ENCODE measurements at places on chromosomes 12 and 14.

DNA sequence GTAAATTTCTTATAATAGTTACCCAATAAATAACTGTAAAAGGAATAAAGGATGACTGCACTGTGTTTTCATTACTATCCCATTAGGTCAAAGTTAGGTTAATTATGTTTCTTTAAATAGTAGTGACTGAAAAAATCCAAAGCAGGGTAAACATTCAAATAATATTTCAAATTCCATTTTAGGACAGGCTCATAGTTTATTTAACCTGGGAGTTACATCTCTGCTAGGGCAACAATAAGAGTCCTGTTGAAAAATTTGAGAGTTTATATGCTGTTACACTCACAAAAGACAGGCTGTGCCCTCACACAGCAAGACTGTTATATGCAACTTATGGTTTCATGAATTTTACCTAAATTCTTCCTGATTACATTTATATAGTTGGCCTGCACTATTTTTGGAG, 8.0 kb downstream of the ERP27 start:
- no peak for DNase-seq

DNA sequence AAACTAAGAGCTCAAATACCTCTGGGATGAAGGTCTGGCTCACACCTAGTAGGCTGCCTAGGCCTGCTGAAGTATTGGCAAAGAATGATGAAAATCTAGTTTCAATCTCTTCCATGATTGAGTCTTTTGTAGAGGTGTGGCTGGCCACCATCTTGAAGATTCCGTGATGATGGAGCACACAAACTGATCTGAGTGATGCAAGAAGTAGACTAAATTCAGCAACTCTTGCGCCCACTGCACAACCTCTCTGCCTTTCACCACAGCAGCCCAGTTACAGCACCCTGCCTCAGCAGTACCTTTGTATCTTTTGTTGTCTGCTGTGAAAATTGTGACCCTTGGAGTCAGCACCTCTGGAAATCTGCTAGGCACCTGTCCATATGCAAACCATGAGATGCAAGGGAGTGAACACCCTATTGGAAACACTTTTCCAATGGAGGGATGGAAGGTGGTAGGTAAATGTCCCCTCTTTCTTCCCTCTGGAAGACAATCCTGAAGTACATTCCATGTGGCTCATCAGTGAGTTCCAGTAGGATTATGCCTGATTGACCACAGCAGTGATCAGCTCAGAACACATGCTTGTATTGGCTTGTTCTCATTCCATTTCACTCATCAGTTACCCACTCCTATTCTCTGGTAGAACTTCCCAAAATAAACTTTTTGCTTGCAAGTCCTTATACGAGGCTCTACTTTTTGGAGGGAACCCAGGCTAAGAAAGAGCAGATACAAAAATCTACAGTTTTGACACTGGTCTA, 58.6 kb downstream of the BTBD7 start:
- DNase-seq, result no peak

DNA sequence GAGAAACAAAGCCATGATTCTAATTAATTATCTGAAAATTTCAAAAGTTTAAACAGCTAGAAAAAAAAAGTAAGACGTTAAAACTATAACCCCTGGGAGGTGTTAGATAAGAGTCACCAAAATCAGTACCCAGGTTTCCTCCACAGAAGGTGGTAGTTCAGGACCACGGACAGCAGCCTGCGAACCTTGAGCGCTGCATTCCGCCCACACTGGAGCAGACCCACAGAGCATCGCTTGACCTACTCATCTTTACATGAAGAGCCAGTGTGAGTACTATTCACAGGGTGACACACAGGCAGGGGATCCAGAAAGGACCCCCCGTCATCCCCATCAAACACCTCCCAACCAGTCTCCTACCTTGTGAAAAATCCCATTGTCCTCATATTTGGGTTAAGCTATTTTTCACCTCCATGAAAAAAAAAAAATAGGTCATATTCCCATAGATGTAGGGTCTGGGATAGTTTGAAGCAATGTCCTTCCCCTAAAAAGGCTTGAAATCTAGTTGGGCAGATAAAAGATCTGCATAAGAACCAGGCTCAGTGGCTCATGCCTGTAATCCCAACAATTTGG, 8.8 kb upstream of the CHGA start:
- DNase-seq, result no peak

DNA sequence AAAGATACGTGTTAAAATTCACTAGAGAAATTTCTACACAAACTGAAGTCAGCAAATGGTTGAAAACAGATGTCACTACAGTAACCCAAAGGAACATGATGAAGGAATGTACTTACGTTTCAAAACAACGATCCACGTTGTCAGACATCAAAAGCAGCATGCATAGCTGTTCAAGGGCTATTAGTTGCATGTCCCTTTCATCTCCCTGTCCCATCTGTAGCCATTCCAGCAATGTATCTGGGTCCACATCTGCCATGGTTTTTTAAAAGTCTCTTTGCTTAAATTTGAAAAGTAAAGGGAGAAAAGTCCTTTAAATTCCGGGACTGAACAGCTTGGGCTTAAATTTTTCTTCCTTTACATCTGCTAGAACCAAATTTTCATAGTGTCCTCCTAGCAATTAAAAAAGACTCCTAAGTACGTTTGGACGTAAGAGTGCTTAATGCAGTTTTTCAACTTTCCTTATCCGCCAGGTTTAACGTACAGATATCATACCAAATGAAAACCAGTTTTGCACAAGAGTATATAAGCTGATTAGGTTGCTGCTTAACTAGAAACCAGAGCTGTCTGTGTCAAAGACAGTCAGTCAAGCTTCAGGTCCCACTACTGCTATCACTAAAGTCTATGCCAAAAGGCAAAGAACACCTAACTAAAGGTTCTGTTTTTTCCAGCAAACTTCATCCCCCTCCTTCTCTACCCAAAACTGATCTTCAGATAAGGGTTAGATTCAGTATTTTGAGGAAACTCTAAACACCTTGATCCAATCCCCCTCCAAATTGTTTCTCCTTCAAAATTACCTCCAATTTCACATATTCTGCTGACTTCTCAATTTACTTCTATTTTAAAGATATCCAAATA, 1.7 kb downstream of the HECTD1 start:
- DNase-seq, result peak; percentile 5

- peak; percentile 9 for DNase-seq
Observed at GRCh38 chr12:90945070-90945649, 9.8 kb downstream of the CCER1 start.

GRCh38 chr14:77549451-77549850, 50.8 kb upstream of the ISM2 start:
- no peak for DNase-seq

DNA sequence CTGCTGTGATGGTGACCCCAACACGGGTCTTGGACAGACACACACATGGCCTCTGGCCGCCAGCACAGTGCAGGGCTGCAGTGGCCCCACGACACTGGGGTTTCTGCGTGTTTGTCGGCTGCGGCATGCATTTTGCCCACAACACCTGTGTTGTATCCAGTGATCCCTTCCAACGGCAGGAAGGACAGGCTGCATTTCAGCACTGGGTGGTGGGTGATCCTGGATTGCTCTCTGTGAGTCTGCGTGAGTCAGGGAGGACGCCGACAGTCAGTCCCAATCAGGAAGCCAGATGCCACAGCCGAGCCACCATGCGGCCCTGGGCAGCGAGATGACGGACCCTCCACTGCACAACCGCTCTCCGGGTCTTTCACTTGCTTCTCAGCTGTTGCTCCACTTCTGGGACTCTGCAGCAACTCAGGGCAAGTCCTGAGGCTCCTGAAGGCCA, 20.6 kb downstream of the LRTM2 start:
- no peak for DNase-seq
